Right cardiac atrium (tissue), 5 donors: ENCODE measurements at places on chromosomes 12 and 14. TPM values are rescaled to one million over a fixed set of nuclear protein-coding genes. Genes with fewer than 3 reads are reported as not detected.

The LRRIQ1 gene
- 0.07 TPM for polyA plus RNA-seq

The ACOT4 gene
- polyA plus RNA-seq = 0.63 TPM

The OTX2 gene
- not detected for polyA plus RNA-seq

The DENND5B gene
- 9.6 TPM for polyA plus RNA-seq

The TAS2R10 gene
- polyA plus RNA-seq = not detected

The PRH2 gene
- not detected for polyA plus RNA-seq

The CLEC1B gene
- not detected for polyA plus RNA-seq

The KRT77 gene
- polyA plus RNA-seq = not detected

The BEGAIN gene
- polyA plus RNA-seq = 1.4 TPM

The IKZF4 gene
- 2.7 TPM for polyA plus RNA-seq

The NDRG2 gene
- polyA plus RNA-seq = 351 TPM

The SMOC1 gene
- polyA plus RNA-seq = 13.4 TPM

The ESR2 gene
- polyA plus RNA-seq = 0.11 TPM

The TMEM119 gene
- polyA plus RNA-seq = 3.2 TPM

The RIPK3 gene
- 3.8 TPM for polyA plus RNA-seq

The KRT82 gene
- not detected for polyA plus RNA-seq

The MORN3 gene
- 0.38 TPM for polyA plus RNA-seq

The TAS2R14 gene
- 1.1 TPM for polyA plus RNA-seq

The CLEC4A gene
- polyA plus RNA-seq = 0.75 TPM

The C1RL gene
- polyA plus RNA-seq = 16.7 TPM
